Foreskin fibroblast (primary cell): ENCODE measurements at places on chromosomes 16 and 17.

DNA sequence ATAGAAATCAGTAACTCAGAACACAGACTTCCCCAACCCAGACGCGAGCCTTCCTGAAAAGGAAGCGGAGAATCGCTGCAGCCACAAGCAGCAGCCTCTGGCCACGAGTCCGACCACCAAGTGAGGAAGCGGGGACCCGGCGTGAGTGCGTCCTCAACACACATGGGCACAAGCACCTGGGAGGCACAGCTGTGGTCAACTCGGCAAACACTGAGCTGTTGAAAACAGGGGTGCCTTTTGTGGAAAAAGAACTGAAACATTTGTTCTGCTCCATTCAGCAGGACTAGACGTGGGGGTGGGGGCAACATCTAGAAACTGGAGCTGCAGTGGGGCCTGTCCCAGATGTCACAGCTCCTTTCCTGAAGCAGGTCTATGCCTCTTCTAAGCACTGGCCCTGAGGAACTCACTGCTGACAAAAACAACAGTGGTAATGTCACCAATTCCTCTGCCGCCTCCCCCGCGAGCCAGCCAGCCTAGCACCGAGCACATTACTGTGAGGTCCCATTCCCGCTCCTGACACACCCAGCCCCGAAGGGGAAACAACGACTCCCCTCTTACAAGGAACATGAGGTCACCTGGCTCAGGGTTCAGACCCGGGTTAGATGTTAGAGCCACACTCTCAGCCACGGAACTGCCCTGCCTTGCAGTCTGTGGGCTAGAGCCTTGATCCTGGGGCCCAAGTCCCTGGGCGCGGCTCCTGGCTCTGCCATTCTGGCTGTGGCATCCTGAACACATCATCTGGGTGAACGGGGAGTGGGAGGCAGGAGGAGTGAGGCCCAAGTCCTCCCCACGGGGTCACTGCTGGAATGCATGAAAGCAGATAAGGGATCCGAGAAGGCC lies 29.0 kb downstream of the KDM8 start:
- DNase-seq: no peak

- DNase-seq: no peak
Observed at GRCh38 chr16:13951611-13952010, 31.7 kb downstream of the ERCC4 start.

GRCh38 chr17:7396147-7396546 lies 1.8 kb upstream of the PLSCR3 start:
- DNase-seq: no peak

- DNase-seq: peak; percentile 57
Observed at GRCh38 chr17:19410875-19411620, at the start of gene RNF112. Gene RNF112, plus strand, starts transcription at chr17:19411232. Its CDS starts 177 bp downstream, at chr17:19411409.

- no peak for DNase-seq
Observed at GRCh38 chr17:5000237-5000639, 2.5 kb downstream of the KIF1C start.

GRCh38 chr16:54242199-54242598 lies 44.4 kb downstream of the IRX3 start:
- no peak for DNase-seq

GRCh38 chr16:21163576-21163975 lies 5.1 kb downstream of the LDAF1 start:
- DNase-seq: no peak

DNA sequence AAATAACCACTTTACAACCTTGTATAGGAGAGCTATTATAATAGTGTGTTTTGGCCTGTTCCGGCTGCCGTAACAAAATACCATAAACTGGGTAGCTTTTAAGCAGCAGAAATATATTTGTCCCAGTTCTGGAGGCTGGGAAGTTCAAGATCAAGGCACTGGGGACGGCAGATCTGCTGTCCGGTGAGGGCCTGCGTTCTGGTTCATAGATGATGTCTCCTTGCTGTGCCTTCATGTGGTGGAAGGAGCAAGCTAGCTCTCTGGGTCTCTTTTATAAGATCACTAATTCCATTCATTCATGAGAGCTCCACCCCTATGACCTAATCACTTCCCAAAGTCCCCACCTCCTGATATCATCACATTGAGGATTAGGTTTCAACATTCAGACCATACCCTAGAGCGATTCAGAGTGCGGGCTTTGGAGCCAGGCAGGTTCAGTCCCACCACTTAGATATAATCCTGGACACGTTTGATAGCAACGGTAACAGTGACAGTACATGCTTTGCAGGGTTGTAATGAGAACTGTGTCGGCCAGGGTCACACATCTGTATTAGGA lies 76.2 kb upstream of the ZFHX3 start:
- peak; percentile 42 for DNase-seq

- no peak for DNase-seq
Observed at GRCh38 chr17:28959471-28959871, 8.2 kb upstream of the PHF12 start.

DNA sequence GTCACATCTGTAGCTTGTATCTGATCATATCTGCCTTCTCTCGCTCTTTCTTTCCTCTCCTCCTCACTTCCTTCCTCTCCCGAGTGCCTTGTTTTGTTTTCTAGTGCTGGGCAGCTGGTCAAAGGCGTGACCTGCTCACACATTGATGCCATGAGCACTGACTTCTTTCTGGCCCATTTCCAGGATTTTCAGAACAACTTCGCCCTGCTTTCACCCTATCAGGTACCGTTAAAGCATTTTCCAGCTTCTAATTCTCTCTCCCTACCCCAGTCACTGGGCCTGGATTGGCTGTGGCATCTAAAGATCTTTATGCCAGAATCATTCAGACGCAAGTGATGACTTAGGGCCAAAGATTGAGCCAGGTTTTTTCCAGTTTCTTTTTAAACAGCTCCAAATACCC lies 55.5 kb downstream of the OTOA start:
- DNase-seq: no peak

GRCh38 chr17:82061047-82061925 lies 4.3 kb downstream of the DUS1L start:
- DNase-seq: peak; percentile 1

DNA sequence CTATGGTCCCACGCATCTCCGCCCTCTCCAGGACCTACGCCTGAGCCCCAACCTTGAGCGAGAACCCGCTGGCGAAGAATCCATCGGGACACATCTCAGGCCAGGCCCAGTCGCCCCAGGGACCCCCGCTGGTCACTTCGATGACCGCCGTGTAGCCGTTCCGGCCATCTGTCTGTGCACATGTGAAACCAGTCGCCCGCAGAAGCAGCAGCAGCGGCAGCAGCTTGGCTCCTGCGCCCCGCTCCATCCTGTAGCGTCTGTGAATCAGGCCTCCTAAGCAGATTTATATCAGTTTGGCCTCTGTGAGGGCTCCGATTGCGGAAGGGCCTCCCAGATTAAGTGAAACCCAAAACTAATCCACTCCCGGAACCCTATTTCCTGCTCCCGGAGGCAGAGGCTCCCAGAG lies at the start of gene VMO1:
Gene VMO1 (minus strand): TSS at position 259 of the 406 bp plus-strand sequence. CDS start 12 bp downstream, at position 247.
- DNase-seq: peak; percentile 76

DNA sequence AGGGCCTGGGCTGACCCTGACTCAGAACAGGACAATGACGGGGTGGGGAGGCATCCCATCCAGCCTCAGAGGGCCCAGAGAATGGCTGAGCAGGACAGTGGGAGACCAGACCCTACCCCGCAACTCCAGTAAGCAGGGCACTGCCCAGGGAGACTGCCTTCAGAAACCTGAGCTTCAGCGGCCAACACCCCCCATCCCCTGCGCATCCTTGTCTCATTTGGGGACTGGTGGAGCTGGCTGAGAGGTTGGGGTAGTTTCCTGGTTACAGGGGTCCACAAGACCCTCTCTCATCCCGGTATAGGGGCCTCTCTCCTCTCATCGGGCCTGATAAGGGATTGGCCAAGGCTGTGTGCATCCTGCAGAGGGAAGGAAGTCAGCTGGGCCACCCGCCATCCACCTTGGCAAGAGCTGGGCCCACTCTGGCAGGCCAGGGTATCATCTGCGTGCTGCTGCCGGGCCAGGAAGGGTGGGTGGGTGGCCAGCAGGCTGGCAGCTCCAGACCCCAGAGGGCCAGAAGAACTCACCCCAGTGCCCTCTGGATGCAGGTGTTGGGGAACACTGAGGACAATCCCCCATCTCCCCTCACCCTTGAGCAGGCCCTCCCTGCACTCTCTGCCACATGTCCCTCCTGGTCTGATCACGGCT lies 229.1 kb downstream of the KATNIP start:
- no peak for DNase-seq

DNA sequence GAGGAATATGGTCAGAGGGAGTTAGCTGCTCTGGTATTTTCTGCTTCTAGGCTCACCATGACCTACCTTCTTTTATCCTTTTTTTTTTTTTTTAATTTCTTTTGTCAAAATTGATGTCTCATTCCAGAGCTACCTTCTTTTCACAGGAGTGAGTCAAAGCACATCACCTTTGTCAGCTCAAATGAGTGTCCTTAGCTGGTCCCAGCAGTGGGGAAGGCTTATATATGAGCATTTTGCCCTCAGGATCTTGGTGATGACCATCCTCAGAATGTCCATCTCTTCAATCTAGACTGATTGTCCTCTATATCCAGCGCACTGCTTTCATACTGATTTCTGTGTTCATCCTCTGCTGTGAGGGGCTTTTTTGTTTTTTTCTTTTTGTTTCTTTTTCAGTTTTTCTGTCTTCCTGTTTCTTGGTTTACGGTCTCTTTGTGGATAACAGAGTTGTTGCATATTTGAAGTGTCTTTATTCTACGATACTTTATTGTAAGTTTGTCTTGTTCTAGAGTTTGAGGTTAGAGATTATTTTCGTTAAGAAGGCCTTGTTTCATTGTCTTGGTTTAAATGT lies 24.9 kb downstream of the CBFB start:
- DNase-seq: no peak

DNA sequence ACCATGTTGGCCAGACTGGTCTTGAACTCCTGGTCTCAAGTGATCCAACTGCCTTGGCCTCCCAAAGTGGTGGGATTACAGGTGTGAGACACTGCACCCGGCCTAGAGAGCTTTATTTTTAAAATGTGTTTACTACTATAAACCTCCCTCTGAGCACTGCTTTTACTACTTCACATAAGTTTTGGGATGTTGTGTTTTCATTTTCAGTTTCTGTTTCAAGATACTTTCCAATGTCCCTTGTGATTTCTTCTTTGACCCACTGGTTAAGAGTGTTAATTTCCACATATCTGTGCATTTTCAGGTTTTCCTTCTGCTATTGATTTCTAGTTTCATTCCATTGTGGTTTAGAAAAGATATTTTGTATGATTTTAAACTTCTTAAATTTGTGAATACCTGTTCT lies 74.4 kb downstream of the NETO2 start:
- no peak for DNase-seq

DNA sequence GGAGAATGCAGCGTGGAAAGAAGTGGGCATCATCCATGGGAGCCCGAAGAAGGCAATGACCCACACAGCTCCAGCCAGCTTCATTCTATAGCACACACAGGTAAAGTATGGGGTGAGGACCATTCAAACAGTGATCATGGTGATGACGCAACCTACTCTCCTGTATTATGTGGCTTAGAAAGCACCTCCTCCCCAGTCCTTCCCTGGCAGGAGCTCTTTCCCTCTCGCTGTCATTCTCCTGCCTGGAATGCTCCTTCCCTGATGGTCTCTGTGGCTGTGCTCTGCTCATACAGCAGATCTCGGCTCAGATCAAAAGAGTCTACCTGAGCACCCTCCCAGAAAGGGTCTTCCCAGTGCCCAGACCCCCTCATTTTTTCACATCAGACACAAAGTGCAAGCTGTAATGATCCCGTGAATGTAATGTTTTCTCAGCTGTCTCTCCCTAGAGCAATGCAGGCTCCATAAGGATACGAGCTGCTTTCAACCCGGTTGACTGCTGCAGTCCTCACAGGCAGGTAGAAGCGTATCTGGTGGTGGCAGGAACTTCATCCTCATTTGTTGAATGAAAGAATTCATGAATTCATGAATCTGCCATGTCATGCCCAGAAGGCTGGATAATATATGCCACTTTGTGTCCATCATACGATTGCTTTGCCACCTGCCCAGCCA lies 248.8 kb downstream of the HS3ST3A1 start:
- peak; percentile 11 for DNase-seq

- peak; percentile 64 for DNase-seq
Observed at GRCh38 chr16:14309906-14310305, 238.8 kb downstream of the MRTFB start.

GRCh38 chr16:23155445-23156049 lies 6.3 kb upstream of the USP31 start:
- peak; percentile 33 for DNase-seq

GRCh38 chr17:47670064-47670463 lies 20.3 kb downstream of the KPNB1 start:
- DNase-seq: no peak
